ENCODE measurements at places on chromosomes 16 and 17. TPM values are rescaled to one million over a fixed set of nuclear protein-coding genes. Genes with fewer than 3 reads are reported as not detected.

GRCh38 chr17:80829166-80829813, 162.4 kb upstream of the CHMP6 start:
- DNase-seq: no peak

Gene ARHGDIG
- polyA plus RNA-seq: 0.78 TPM

GRCh38 chr16:2528161-2529060, 2.8 kb downstream of the CEMP1 start:
- DNase-seq: no peak

Gene RCVRN
- 0.50 TPM for polyA plus RNA-seq

- peak; percentile 70 for DNase-seq
Measured at GRCh38 chr17:48024149-48025039, 13.2 kb downstream of the COPZ2 start.

- DNase-seq: peak; percentile 82
Measured at GRCh38 chr17:80456465-80457235, 19.8 kb downstream of the NPTX1 start.

DNA sequence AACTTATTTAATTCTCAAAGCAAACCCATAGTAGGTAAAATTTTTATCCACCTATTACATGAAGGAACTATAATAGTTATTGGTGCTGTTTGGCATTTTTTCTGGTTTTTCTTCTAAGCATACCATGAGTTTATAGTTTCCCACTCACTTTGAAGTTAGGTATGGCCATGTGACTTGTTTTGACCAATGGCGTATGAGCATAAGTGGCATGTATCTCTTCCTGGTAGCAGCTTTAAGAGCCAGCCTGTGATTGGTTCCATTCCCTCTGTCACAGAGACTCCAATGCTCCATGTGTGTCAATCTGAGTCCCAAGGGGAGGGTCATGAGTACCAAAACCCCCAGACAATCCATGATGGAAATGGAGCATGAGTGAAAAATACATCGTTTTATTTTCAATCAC, 282.9 kb upstream of the N4BP1 start:
- DNase-seq: no peak

GRCh38 chr16:76235025-76235424, 42.2 kb upstream of the CNTNAP4 start:
- no peak for DNase-seq

- no peak for DNase-seq
Measured at GRCh38 chr16:85511938-85512807, 100.9 kb upstream of the GSE1 start.

Gene CTRB2
- polyA plus RNA-seq: 0.27 TPM

Gene CFAP52
- polyA plus RNA-seq: not detected

Gene NPB
- polyA plus RNA-seq: not detected

- DNase-seq: no peak
Measured at GRCh38 chr17:27368980-27369379, 75.1 kb downstream of the WSB1 start.

Gene CCL14
- polyA plus RNA-seq: 30.5 TPM

DNA sequence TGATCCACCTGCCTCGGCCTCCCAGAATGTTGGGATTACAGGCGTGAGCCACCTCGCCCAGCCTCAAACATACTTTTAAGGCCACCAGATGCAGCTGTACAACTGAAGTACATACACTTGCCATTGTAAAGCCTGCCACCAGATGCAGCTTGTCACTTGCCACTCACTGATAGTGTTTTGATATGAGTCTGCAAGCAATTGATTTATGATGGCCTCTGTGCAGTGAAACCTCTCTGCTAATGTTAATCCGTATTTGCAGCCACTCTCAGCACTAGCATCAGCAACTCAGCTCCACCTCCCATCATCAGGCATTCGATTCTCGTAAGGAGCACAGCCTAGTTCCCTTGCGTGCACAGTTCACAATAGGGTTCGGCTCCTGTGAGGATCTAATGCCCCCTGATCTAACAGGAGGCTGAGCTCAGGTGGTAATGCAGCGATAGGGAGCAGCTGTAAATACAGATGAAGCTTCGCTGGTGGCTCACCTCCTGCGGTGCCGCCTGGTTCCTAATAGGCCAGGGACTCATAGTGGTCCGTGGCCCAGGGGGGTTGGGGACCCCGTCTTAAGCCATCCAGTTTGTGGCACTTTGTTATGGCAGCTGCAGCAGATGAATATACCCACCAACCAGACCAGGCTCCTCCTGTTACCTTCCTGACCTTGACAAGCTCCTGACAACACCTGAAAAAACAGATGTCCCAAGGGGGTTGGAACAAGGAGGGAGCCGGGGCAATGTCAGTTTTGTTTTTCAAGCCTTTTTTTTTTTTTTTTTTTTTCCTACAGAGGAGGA, 1.3 kb upstream of the HERPUD1 start:
- no peak for DNase-seq

DNA sequence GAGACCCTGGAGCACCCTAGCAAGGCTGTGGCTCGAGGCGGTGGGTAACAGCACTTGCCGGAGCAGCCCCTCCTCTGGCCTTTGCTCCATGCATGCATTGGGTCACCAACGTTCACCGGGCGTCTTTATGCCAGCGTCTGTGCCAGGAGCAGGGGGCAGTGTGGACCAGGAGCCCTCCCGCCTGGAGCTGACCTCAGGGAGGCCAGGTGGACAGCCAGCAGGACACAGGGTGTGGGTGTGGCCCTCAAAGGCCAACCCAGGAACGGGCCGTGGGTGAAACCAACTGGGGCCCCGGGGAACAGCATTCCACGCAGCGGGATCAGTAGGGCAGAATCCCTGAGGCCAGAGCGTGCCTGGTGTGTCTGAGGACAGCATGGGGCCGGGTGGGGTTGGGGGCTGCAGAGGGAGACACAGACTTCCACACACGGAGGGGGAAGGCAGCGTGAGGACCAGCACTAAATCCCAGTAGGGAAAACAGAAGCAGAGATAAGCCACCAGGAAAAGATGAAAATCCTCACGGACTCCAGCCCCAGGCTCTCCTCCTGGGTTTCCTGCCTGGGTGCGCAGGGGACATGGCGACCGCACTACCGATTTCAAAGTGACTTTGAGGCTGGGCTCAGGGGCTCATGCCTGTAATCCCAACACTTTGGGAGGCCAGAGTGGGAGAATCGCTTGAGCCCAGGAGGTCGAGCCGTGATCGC, 2.9 kb upstream of the CD7 start:
- no peak for DNase-seq

Gene KRT33A
- not detected for polyA plus RNA-seq

DNA sequence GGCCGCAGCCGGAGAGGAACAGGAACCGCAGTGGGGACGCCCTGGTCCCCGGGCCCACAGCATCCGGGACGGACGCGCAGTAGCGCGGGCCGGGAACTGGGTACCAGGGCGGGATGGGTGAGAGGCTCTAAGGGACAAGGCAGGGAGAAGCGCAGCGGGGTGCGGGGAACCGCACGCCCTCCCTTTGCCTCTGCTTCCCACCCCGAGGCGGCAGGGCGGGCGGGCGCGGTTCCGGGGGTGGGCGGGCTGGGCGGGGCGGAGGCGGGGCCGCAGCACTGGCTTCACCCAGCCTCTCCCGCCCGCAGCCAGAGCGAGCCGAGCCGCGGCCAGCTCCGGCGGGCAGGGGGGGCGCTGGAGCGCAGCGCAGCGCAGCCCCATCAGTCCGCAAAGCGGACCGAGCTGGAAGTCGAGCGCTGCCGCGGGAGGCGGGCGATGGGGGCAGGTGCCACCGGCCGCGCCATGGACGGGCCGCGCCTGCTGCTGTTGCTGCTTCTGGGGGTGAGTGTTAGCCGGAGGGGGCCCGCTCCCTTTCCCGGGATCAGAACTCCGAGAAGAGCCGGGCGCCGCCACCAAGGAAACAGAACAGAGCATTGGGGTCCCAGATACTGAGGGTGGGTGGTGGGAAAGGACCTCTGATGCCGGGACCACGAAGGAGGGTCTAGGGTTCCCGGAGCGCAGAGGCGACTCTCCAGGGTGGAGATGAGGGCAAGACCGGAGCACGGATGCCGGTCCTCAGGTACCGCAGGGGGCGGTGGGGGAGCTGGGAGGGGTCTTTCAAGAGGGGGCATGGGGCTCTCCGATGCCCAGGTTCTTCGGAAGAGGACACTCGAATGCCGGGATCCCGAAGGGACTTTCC, at the start of gene NGFR:
TSS of gene NGFR (plus strand) at position 308 of the 856 bp plus-strand sequence. CDS start at position 433, 125 bp downstream.
- DNase-seq: peak; percentile 54

- no peak for DNase-seq
Measured at GRCh38 chr16:80680839-80681238, 123.6 kb downstream of the CDYL2 start.

- DNase-seq: no peak
Measured at GRCh38 chr17:75173526-75173925, 9.2 kb downstream of the SUMO2 start.

GRCh38 chr17:71402661-71403141, 718.1 kb upstream of the SOX9 start:
- no peak for DNase-seq

DNA sequence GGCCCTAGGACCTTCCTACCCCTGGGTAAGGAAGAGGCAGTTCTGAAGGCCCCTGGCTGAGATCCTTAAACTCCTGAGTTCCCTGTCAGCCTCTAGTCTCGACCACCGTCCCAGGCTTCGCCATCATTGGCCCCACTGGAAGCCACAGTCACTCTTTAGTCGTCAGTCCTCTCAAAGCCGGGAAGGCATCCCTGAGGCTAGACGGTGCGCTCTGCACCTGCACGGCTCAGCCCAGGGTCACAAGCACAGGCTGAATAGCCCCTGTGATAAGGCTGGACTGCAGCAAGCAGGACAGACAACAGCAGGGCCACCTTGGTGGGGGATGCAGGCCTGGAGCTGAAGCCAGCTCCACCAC, 3.3 kb upstream of the HEXIM1 start:
- DNase-seq: no peak

DNA sequence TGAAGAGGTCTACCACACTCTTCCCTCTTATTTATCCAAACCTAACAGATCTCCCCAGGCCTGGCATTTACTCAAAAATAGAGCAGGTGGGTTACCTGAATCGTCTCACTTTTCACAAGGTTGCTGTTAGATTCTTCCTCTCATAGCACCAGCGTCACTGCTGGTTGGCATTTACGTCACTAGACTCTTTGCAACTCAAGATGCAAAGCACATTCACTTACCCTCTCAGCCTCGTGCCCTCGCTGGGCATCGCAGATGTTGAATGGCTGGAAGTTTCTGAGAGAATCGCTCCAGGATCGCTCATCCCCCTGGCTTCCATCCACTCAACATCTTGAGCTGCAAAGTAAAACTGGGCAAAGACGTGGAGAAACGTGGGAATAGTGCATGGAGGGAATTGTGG, 21.9 kb downstream of the GSG1L start:
- no peak for DNase-seq

Gene NAGPA
- 3.0 TPM for polyA plus RNA-seq

GRCh38 chr17:34920676-34921075, 40.6 kb downstream of the CCT6B start:
- DNase-seq: no peak

Data from muscle of back (tissue), 13 donors.